Stimulated activated CD4-positive, alpha-beta T cell treated with anti-CD3 and anti-CD28 coated beads, Interleukin-2, amount 100 ng/mL, for 48 hours (primary cell): ENCODE measurements at places on chromosomes 2 and 18.

DNA sequence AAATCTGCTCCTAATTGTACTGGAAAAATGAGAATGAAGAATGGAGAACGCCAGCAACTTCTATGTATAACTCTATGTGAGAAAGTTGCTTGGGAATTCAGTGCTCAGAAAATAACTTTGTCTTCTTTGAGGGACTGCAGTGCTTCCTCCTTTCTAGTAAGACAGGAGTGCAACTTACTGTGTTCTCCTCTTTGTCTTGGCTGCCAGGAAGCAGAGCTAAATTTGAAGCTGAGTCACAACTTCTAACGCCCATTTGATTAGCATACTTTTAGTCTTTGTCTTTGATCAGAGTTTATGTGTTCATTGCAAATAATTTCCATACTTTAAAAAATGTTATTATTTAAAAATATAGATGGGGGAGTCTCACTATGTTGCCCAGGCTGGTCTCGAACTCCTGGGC lies 6.6 kb downstream of the ARHGAP25 start:
- no peak for DNase-seq

GRCh38 chr2:162175714-162176113 lies 23.7 kb upstream of the GCG start:
- DNase-seq, result no peak

DNA sequence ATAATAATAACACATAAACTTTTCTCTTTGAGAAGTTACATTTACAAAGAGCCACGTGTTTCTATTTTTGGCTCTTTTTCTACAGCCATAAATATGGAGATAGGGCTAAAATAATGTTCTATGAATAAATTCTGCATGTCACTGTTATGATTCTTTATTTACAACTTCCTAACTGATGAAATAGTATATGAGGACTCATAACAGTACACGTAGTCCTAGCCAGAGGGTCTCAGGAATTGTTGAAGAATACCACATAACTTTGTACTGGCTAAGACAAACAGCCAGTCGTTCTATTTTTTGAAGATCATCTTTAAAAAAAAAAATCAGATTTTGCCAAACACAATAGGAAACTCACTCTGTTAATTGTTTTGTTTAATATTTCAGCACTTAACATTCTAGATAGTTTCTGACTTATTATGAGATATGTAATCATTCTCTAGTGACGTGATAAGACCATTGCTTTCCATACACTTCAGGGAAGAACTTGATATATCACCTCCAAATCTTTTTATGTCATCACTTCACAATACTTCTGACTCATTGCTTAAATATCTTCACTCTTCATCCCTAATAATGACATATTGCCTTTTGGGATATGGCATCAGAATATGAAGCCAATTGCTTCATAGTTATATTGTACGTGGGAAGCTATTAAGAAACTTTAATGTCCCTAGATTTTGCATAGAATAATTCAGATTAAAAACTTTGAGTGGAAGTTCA lies 256.1 kb downstream of the XIRP2 start:
- no peak for DNase-seq

GRCh38 chr18:2572892-2573291 lies 1.5 kb downstream of the NDC80 start:
- DNase-seq, result no peak

GRCh38 chr2:121038891-121039616 lies 245.9 kb downstream of the TFCP2L1 start:
- DNase-seq, result no peak

DNA sequence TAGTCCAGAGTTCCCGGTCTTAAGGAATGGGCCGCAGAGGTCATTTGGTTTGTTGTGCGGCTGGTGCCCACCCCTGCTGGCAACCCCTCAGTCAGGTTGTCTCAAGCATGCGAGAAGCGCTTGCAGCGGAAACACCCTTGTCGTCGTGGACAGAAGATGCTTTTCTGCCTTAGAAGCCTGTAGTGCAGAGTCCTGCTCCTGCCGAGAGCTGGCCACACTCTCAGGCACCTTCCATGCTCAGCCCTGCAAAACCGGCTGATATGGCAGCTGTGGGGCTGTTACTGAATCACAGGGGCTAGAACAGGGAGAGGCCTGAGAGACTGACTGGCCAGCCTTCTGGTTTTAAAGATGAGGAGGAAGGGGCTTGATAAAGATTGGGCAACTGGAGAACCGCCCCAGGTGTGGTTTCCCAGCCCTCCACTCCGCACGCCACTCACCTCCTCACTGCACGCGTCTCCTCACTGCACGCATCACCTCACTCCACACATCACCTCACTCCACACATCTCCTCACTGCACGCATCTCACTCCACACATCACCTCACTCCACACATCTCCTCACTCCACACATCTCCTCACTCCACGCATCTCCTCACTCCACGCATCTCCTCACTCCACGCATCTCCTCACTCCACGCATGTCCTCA lies 103.6 kb downstream of the USP40 start:
- no peak for DNase-seq

GRCh38 chr2:179842498-179843153 lies 18.8 kb downstream of the ZNF385B start:
- no peak for DNase-seq

- DNase-seq, result no peak
Measured at GRCh38 chr2:195648787-195649186, 8.2 kb upstream of the SLC39A10 start.

DNA sequence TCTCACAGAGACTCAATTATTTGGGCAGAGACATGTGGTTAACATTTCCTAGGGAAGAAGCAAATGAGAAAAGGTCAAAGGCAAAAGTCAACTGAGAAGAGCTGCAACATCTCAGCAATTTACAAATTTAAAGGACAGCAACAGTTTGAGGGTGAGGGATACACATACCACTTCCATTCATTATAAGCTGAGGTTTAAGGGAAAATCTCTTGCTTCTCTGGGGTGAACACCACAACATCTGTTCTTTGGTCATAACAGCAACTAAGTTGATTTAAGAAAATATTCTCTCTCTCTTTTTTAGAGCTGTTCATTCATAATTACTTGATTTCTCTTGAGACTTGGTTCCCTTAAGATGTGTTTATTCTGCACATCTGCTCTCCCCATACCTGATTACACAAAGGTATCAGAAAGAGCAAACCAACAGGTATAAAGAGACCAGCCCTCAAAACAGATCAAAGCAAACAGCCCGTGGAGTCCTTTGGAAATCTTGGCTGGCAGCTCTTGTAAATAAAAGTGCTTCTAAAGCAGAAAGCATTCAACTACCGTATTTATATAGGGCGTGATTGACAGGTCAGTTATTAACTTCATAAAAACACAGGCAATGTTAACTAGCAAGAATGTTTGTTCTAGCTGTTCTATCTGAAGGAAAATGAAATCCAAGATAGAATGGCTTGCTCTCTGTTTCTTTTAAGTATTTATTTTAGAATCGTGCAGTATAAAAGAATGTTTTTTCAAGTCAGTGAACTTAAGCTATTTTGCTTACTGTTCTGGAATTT lies 132.8 kb downstream of the THADA start:
- no peak for DNase-seq

- DNase-seq, result no peak
Measured at GRCh38 chr2:144462266-144462665, 57.7 kb downstream of the ZEB2 start.

- DNase-seq, result no peak
Measured at GRCh38 chr2:42860319-42861094, 68.1 kb upstream of the HAAO start.

DNA sequence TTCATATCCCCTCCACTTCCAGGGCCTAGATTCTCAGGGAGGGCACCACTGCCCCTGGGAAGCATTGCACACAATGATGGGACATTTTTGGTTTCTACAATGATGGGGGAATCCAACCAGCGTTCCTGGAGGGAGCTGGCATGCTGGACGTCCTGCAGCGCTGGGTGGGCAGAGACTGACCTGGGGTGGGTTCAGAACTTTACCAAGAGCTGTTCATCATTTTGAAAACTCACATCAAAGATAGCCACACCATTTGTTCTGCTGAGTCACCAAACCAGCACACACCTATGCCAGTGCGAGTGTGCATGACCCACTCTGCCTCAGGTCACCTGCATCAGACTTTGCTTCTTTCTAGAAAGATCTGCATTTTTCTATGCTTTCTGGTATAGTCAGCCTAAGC lies 14.1 kb upstream of the ARMC9 start:
- DNase-seq, result no peak

- no peak for DNase-seq
Measured at GRCh38 chr2:187310701-187311100, 137.4 kb downstream of the CALCRL start.

DNA sequence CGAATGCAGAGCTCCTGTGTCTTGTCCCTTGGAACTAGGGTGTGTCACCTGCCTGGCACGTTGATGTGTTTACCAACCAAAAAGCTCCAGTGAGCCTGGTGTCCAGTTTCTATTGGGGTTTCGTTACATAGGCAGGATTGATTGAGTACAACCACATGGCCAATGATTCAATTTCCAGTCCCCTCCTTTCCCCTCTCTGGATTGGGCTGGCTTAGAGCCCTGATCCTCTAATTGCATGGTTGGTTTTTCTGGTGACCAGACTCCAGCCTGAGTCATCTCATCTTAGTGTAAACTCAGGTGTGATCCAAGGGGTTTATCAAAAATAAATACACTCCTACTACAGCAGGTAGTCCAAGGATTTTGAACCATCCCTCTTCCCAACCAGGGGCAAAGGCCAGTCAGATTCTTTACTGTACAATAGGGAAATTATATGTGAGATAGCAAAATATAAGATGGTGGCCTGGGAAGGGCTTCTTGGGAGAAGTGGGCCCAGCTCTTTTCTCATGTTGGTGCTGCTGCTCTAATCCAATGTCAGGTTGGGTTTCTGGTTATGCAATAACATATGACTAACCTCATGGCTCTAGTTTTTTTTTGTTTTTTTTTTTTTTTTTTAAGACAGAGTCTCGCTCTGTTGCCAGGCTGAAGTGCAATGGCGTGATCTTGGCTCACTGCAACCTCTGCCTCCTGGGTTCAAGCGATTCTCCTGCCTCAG lies 64.7 kb upstream of the MGAT5 start:
- DNase-seq, result no peak

- DNase-seq, result no peak
Measured at GRCh38 chr2:172510088-172510487, 45.8 kb upstream of the PDK1 start.

DNA sequence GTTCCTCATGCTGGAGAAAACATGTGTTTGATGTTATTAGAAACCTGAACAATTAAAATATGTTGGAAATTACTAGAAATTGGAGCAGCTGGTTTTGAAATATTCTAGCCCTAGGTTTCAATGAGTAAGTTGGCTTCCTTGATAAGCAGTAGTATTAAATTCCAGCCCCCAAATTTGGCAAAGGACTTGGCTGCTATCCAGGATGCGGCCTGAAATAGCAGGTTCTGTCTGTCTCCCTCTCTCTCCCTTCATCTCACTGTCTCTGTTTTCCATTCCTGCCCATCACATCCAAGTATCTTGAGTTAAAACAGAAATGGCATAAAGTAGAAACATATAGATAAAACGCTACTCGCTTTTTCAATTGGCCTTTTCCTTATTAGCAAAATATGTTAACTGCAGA lies 20.9 kb upstream of the GPR45 start:
- DNase-seq, result no peak

DNA sequence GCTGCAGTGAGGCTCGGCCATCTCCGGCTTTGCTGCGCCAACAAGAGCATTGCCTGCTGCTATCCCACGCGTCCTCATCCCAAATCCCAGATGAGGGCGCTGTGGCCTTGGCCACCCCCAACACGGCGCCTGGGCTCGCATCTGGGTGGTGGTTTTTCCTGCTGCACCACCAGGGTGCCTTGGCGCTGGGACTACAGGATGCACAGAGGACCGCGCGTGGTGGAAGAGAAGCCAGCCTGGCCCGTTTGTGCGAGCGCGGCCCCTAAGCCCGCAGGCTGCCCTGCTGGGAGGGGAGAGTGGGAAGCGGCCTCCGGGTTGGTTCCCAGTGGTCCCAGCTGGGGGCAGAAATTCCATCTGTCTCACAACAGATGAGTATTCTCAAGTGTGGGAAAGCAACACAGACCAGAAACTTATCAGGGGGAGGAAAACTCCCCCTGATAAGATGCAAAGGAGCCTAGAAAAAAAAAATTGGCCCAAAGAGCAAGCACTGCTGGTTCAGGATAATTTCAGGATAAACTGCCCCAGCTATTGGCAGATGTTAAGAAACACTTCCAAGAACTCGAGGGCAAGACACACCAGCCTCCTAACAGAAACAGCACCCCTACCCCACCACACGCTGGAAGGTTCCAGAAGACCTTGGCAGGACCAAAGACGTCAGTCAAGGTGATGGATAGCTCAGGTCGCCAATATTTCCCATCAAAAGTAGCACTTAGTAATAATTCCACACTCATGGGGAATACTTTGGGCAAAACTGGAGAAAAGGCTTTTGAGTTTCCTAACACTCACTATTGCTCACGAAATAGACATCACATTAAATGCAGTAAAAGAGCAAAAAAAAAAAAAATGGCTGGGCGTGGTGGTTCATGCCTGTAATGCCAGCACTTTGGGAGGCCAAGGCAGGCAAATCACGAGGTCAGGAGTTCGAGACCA lies 152.1 kb downstream of the PXDN start:
- no peak for DNase-seq

GRCh38 chr2:140747090-140747489 lies 1383.7 kb downstream of the LRP1B start:
- DNase-seq, result no peak

DNA sequence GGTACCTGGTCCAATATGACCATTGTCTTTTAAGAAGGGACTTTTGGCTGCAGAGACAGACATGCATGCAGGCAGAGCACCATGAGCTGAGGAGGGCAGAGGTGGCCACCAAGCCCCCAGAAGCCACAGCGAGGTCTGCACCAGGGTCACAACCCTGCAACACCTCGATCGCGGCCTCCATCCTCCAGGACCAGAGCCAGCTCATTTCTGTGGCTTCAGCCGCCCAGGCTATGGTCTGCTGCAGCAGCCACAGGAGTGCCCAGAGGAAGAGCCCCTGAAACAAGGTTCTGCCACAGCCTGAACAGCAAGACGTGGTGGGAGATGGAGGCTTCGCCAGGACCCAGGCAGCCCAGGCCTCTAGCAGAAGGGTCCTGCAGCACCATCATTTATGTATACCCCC lies 53.9 kb downstream of the ANKMY1 start:
- no peak for DNase-seq

- no peak for DNase-seq
Measured at GRCh38 chr2:40396124-40396523, 55.8 kb downstream of the SLC8A1 start.

- DNase-seq, result no peak
Measured at GRCh38 chr2:9030190-9030589, 26.7 kb upstream of the MBOAT2 start.

DNA sequence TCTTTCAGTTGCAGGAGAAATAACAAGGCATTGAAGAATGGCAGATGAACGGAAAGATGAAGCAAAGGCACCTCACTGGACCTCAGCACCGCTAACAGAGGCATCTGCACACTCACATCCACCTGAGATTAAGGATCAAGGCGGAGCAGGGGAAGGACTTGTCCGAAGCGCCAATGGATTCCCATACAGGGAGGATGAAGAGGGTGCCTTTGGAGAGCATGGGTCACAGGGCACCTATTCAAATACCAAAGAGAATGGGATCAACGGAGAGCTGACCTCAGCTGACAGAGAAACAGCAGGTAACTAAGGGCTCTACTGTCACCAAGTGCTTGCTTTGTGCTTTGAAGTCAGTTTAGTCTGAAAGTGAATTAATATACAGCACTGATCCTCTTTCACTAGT lies 118.5 kb upstream of the UNC80 start:
- no peak for DNase-seq
